ENCODE measurements at places on chromosomes 3 and 15.

DNA sequence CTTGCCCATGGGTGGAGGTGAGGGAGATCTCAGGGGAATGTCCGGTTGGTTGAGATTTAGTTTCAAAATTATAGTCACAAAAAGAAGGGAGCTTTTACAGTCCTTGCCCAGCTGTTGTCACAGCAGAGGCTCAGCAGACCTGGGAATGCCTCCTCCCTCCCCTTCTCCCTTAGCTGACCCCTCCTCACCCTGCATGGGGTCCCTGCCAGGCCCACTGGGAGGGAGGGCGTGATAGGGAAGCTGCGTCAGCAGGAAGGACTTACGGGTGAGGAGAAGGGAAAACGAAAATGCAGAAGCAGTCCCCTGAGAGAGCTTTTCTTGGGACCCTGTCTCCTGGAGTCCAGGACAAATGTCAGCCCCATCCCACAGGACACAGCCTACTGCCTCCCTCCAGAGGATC lies 18.9 kb downstream of the SCN5A start:
- no peak for DNase-seq

- no peak for DNase-seq
Measured at GRCh38 chr3:36172699-36173098, 207.6 kb upstream of the STAC start.

DNA sequence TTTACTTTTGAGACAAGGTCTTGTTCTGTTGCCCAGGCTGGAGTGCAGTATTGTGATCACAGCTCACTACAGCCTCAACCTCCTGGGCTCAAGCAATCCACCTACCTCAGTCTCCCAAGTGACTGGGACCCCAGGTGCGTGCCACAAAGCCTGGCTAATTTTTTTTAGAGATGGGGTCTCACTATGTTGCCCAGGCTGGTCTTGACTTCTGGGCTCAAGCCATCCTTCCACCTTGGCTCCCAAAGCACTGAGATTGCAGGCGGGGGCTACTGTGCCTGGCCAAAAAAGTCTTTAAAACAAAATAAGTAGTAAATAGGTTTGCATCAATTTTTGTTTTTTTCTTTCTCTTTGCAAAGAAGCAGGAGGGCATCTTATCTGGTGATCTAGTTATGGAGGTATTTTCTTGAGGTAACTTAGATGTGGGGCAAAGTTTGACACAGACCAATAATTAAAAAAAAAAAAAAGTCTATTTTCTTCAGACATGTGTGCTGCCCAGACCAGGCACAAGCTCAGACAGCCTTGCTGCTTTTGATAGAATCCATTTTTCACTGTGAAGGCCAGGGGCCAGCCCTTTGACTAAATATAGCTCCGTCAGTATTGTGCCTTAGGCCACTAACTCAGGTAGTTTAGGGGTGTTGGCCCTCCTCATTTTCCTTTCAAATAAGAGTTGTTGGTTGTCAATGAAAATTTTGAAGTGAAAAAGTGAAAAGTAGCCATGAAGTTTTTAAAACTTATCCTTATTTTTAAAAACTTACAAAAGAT lies 2.5 kb downstream of the ARL6IP5 start:
- no peak for DNase-seq

- DNase-seq = no peak
Measured at GRCh38 chr3:185878920-185879319, 54.1 kb upstream of the IGF2BP2 start.

GRCh38 chr3:172189987-172190603 lies 150.7 kb downstream of the FNDC3B start:
- no peak for DNase-seq

DNA sequence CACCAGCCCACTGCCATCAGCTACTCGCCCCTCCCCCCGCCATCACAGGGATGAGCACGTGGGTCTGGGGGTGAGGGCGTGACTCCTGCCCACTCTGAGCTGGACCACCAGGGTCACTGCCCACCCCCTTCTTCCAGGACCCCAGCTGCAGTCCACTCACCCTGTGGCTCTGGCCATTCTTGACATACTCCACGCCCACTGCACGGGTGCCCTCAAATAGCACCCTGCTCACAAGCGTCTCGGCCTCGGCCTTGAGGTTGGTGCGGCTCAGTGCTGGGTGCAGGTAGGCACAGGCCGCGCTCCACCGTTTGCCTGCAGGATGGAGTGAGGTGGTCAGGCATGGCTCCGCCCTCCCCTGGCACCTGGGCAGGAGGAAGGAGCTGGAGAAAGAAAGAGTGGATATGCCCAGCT lies 23.9 kb downstream of the CHDH start:
- no peak for DNase-seq

GRCh38 chr3:179321668-179322285 lies 1.1 kb upstream of the ZNF639 start:
- no peak for DNase-seq

DNA sequence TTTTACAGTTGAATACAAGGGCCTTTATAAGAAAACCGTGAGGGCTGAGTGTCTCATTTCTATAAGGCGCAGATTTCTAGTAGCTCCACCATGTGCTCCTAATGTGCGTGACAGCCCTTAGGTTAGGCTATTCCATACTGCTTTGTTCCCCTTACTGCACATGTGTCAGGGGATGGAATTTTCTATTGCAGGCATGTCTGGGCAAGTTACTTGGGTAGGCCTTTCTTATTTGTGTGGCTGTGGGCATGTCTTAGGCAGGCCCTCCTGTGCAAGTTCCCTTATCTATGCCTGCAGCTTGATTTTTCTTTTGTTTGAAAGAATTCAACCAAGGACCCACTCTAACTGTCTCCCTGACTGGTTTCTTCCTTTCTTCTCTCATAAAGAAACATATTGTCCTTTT lies 434.2 kb upstream of the CNTN3 start:
- DNase-seq = no peak

- no peak for DNase-seq
Measured at GRCh38 chr15:77578641-77579372, 53.9 kb downstream of the LINGO1 start.

- no peak for DNase-seq
Measured at GRCh38 chr3:190387578-190388213, at the start of gene CLDN16. TSS of gene CLDN16 (plus strand) at chr3:190388163. CDS start at chr3:190388330, 167 bp downstream.

DNA sequence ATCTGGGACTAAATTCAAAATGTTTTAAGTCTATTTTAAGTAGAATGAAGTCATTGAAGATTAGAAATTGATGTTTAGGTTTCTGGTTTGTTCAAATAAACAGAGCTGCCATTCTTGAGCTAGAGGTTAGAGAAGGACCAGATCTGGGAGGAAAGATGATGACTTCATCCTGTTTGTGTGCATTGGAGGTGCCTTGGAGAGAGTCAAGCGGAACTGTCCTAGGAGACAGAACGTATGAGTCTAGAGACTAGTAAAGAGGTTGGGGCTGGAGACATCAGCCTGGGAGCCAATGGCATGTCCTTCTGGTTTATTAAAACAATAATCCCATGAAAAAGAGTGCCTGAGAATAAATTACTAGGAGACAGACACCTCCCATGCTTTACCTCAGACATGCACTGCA lies 303.4 kb downstream of the KBTBD8 start:
- no peak for DNase-seq
